ENCODE measurements at places on chromosomes 4 and X. TPM values are rescaled to one million over a fixed set of nuclear protein-coding genes. Genes with fewer than 3 reads are reported as not detected.

DNA sequence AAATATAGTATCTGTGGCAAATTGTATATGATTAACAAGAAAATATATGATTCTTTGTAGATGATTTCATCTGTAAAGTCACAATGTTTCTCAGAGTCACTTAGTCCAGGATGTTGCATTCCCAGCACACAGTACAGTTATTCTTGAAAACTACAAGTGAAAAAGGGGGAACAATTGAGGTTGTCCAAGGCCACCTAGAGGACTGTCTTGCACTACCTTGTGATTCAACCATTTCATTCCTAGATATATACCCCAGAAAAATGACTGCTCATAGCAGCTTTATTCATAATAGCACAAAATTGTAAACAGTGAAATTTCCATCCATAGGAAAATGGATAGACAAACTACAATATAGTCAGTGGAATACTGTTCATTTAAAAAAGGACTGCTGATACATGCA lies 16.0 kb downstream of the C4orf33 start:
- H3K36me3 ChIP-seq = no peaks in the 10 kb centered on the region
- H3K4me3 ChIP-seq = no peak overlapping the region
- H3K27me3 ChIP-seq = no peaks in the 10 kb centered on the region
- no peak overlapping the region for H3K27ac ChIP-seq

DNA sequence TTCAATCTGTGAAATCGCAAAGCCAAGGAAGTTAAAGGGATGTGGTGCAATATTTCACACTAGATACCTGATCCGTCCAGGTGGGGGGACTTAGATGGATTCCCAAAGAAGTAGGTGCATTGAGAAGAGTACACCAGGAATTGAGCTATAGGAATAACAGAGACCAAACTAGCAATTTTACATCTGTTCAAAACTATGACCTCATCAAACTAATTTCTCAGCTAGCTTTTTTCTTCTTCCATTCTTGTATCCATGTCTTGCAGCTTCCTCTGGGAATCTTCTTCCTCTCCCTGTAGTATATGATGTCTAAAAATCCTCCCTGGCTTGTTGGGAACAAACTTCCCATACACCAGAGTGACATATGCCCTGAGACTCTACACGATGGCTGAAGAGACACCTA lies 51.0 kb upstream of the PTPN13 start:
- no peaks in the 10 kb centered on the region for H3K27me3 ChIP-seq
- DNase-seq = no peak
- no peaks in the 10 kb centered on the region for H3K36me3 ChIP-seq
- no peaks in the 10 kb centered on the region for H3K4me1 ChIP-seq

- no peak for DNase-seq
- no peak overlapping the region for H3K27ac ChIP-seq
- no peaks in the 10 kb centered on the region for H3K27me3 ChIP-seq
- no peaks in the 10 kb centered on the region for H3K4me1 ChIP-seq
- H3K36me3 ChIP-seq = no peaks in the 10 kb centered on the region
Measured at GRCh38 chr4:24372881-24373280, 211.5 kb downstream of the DHX15 start.

GRCh38 chr4:11503166-11503565 lies 74.5 kb upstream of the HS3ST1 start:
- no peak overlapping the region for H3K27ac ChIP-seq
- H3K4me1 ChIP-seq = no peaks in the 10 kb centered on the region
- H3K4me3 ChIP-seq = no peak overlapping the region

Gene PGK1
- 134 TPM for total RNA-seq

DNA sequence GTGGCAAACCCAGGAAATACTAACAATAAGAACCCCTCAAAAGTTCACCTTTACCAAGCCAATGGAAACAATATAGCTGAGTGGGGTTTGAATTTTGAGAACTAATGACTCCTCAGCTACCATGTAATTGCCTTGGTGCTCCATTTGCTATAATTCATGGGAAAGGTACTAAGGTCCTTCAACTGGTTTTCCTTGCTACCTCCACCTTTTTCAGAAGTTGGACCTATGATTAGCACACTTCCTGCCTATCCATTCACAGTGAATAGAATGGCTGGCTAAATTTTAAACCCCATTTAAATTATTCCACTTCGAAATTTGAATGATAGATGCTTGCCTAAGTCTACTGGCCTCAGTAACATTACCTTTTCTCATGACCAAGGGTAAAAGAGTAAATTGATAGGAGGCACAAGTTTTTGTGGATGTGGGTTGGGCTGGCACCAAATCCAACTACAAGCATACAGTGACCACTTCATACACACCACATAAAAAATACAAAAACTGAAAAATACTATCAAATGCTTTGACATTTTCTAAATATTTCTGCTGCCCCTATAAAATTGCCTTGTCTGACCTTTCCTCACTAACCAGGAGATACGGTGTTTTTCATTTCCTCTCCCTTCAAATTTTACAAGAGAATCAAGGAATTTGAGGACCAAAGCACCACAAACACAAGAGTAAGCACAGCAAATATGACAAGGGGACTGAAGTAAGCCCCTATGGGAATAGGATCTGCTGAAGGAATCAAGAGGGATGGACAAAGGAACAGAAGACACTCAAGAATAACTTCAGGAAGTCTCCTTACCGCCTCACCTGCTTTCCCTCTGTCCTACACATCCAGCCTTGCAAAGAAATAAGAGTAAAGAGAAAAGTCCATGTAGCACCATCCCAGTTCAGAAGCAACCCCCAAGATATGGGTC lies 255.5 kb downstream of the CHIC1 start:
- no peaks in the 10 kb centered on the region for H3K4me1 ChIP-seq
- no peak overlapping the region for H3K27ac ChIP-seq
- no peak for DNase-seq
- H3K27me3 ChIP-seq = no peaks in the 10 kb centered on the region

- peak overlapping the region; percentile 27 for H3K27ac ChIP-seq
- no peaks in the 10 kb centered on the region for H3K27me3 ChIP-seq
- peak overlapping the region; percentile 65 for H3K4me3 ChIP-seq
- no peaks in the 10 kb centered on the region for H3K36me3 ChIP-seq
- no peaks in the 10 kb centered on the region for H3K4me1 ChIP-seq
- DNase-seq = peak; percentile 4
Measured at GRCh38 chrX:103215425-103215991, 600 bp downstream of the BEX4 start.

DNA sequence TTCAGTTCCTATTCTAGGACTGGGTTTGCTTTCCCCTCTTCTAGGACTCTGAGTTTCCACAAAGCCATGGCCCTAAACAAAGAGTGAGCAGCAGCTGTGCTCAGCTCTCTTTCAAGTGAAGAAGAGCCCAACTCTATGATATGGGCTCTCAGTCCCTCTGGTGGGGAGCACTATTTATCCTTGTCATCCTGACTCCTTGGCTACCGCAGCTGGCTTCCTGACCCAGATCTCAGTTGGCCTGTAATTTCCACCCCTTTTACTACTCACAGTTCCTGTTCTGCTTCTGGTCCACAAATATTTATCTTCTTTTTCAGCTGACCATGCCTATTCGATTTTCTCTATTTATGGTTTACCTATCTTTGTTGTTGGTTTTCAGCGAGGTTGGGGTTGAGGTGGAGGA lies 33.8 kb downstream of the F8 start:
- no peak overlapping the region for H3K27ac ChIP-seq
- no peak for DNase-seq
- H3K27me3 ChIP-seq = no peaks in the 10 kb centered on the region
- H3K36me3 ChIP-seq = no peaks in the 10 kb centered on the region
- H3K4me3 ChIP-seq = no peak overlapping the region

All from fibroblast of lung (primary cell).